ENCODE measurements at places on chromosomes 12 and 14.

GRCh38 chr14:71749613-71750238 lies 182.5 kb upstream of the RGS6 start:
- peak; percentile 42 for DNase-seq

- no peak for DNase-seq
Measured at GRCh38 chr12:81010641-81011040, 67.2 kb upstream of the ACSS3 start.

DNA sequence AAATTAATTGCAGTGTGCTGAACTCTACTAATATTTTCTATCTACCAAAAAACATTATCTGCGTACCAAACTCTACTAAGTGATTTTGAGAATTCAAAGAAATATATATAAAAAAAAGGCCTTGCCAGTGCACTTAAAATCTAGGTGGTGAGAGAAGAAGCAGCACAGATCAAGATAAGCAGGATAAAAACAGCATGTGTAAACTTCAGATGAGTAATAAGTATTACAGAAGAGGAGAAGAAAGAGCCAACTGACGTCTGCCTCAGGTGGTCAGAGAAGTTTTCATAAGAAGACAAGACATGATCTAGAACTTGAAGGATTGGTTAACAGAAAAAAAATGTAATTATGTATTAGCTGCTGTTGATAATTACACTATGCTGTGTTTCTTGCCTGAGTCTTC lies 166.4 kb downstream of the DUSP6 start:
- peak; percentile 33 for DNase-seq

DNA sequence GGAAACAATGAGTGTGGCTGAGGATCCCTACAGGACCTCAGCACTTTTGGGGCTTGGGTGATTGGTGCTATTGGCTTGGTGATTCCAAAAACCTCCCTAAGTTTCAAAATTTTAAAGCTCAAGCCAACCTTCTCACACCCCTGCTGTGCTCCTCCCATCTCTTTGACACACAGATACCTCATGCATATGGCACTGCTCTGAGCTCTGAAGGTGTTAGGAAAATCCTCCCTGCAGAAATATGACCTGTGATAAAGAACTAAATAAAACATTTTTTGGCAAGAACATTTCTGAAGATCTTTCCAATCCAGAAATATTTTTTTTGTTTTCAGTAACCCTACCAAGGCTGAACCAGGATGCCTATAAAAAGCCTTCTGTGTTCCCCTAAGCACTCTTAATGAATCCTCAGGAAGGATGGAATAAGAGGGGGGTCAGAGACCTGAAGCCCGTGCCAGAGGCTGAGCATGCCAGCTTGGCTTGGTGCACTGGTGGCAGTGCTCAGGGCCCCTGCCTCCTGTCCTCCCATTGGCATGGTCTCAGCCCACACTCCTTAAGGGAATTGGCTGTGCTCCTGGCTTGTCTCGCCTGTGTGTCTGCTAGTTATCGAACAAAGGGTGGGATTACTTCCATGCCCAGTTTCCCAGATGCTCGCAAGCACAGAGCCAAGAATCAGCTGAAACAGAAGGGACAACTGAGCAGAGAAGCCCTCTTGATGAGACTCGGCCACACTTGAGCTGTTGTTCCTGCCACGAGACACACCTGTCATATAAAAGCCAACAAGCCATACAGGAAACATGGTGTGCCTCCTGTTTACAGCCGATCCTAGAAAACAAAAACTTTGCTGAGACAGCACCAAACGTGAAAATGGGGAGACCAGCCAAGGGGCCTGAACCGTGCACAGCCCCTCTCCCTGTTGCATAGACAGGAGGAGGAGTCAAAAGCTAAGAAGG lies 132.7 kb upstream of the EEA1 start:
- DNase-seq = no peak

DNA sequence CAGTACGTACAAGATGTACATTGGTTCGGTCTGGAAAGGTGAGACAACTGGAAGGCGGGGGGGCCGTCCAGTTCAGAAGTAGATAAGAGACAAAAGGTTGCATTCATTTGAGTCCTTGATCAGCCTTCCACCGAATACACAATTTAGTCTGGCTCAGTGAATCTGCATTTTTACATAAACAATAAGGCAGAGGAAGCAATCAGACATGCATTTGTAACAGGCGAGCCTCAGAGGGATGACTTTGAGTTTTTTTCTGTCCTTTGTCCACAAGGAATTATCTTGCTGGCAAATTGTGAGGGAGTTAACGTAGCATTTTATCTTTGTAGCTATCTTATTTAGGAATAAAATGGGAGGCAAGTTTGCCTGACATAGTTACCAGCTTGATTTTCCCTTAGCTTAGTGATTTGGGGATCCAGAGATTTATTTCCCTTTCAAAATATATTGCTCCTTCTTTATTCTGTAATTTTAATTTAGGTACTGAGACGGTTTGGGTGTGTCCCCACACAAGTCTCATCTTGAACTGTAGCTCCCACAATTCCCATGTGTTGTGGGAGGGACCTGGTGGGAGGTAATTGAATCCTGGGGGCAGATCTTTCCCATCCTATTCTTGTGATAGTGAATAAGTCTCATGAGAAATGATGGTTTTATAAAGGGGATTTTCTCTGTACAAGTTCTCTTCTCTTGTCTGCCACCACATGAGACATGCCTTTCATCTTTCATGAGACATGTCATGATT lies 59.4 kb downstream of the TESPA1 start:
- no peak for DNase-seq

- no peak for DNase-seq
Measured at GRCh38 chr12:42236017-42236416, 2.0 kb downstream of the YAF2 start.

DNA sequence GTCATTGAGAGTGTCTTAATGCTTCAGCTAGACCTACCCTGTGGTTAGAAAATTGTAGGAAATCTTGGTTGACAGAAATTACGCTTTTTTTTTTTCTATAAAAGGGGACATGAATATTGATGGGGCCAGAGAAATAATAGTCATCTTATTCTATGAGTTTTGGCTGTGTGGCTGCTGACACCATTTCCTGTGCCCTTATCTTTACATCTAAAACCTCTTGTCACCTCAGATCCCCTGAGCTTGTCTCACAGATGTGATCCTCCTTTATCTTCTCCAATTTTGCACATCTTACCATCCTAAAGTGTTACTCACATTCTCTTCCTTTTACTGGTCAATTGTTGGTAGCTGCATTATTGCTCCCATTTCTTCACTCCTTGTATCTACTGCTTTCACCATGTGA lies 36.1 kb downstream of the ASCL1 start:
- DNase-seq = no peak

DNA sequence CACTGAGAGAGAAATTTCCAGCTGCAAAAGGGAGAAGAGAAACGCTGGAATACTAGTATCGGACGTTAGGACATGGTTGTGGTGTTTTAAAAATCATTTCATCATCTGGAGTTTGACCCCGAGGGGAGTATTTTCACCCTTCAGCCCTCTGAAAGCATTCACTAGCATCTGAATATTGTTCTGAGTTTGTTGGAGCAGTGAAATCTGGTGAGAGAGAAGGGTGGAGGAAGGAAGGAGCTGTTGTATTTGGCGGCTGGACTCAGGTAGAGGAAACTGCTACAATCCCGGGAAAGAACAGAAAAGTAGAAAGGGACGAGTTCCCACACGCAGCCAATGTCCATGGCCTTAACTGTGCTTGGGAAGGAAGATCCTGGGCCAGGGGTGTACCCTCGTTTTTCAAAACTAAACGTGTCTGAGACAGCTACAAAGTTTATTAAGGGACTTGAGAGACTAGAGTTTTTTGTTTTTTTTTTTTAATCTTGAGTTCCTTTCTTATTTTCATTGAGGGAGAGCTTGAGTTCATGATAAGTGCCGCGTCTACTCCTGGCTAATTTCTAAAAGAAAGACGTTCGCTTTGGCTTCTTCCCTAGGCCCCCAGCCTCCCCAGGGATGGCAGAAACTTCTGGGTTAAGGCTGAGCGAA lies 896 bp upstream of the CDKN1B start:
- DNase-seq = no peak

DNA sequence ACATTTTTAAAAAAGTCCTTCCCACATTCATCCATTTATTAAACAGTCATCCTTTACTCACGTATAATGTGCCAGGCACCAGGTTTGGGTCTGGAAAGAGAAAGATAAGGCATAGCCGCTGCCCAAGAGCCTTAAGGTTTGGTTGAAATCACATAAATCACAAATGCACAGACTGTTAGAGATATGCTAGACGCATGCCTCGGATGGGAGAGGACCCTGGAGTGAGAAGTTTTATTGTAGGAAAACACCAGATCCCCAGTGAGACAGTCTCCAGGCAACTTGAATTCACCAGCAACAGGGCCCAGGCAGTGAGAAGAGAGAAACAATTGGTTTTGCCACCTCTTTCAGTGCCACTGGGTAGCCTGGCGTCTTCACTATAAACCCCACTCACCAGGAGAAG lies 305.9 kb upstream of the AMIGO2 start:
- DNase-seq = no peak

GRCh38 chr12:108176292-108176691 lies 47.2 kb downstream of the WSCD2 start:
- DNase-seq = no peak

GRCh38 chr12:5806371-5807089 lies 138.5 kb downstream of the ANO2 start:
- no peak for DNase-seq

DNA sequence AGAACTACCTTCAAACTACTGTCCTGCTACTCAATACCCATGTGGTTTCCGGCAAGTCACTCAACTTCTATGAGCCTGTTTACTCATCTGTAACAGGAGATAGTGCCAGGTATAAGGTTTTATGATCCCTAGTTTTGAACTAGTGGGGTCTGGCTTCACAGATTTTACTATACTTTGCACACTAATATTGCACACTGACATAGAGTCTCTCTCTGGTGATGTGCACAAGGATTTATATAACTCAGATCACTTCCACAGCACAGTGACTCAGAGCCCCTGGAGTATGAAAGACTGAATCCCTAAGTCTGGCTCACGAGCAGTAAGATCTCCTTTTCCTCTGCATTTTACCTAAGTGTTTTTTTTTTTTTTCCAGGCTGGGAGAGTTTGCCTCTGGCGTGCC lies 69.7 kb upstream of the SLC38A2 start:
- no peak for DNase-seq

DNA sequence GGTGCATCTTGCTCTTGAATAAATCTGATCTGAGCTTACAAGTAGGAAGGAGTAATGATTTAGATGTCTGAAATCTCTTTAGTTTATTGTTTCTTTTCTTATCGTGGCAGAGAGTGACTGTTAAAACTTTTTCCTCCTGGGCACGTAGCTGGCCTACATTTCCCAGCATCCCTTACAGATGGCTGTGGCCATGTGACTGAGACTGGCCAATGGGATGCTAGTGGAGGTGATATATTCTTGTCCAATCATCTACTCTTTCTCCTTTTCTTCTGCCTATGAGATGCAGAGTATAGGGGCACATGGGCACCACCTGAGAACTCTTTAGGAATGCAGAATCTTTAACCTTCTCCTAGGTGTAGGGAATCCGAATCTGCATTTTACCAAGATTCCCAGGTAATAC lies 237.3 kb downstream of the RGS6 start:
- DNase-seq = no peak

DNA sequence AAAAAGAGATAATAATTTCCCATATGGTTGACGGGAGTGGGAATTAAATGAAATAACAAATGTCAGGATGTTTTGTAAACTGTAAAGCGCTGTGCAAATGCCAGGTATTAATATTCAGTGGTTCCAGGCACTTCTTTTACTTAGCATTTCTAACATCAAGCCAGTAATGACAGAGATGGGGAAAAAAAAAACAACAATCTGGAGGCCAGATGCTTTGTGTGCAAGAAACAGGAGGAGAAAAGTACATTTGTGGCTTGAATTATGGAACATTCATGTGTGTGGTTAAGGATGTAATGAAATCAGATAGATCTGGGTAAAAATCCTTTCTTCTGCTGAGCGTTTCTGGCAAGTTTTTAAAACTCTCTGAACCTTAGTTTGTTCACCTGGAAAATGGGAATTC lies 509.6 kb downstream of the FUT8 start:
- DNase-seq = no peak

DNA sequence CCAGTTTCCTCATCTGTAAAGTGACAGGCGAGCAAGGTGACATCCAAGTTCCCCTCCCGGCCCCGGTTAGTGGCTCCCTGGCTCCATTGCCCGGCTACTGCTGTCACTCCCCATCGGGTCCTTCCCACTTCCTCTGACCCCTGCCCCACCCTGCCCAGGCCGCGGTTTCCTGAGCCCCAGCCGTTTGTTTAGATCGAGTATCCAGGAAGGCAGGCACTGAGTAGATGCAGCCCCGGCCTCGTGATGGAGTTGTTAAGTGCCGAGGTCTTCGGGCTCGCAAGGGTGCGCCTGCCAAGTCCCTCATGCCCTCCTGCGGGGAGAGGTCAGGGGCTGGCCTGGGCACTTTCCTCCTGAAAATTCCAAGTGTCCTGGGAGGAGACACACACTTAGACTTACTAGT lies 55.4 kb downstream of the TEAD4 start:
- DNase-seq = no peak

DNA sequence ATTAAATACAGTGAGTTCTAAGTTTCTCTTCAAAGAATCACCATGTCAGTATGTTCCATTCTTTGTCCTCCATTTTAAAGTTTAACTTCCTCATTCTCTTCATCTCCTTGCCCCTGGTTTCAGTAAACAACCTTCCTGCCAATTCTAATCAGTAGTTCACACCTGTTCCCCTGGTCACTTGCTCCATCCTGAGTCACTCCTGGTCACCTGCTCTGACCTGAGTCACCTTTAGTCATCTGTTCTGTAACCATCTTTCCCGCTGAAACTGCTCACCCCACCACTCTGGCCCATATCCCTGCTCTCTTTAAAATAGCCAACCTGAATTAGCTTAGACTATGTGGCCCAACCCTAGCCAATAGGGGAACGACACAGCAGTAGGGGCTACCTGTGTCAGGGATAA lies 1447.4 kb upstream of the TMEM132C start:
- DNase-seq = no peak

DNA sequence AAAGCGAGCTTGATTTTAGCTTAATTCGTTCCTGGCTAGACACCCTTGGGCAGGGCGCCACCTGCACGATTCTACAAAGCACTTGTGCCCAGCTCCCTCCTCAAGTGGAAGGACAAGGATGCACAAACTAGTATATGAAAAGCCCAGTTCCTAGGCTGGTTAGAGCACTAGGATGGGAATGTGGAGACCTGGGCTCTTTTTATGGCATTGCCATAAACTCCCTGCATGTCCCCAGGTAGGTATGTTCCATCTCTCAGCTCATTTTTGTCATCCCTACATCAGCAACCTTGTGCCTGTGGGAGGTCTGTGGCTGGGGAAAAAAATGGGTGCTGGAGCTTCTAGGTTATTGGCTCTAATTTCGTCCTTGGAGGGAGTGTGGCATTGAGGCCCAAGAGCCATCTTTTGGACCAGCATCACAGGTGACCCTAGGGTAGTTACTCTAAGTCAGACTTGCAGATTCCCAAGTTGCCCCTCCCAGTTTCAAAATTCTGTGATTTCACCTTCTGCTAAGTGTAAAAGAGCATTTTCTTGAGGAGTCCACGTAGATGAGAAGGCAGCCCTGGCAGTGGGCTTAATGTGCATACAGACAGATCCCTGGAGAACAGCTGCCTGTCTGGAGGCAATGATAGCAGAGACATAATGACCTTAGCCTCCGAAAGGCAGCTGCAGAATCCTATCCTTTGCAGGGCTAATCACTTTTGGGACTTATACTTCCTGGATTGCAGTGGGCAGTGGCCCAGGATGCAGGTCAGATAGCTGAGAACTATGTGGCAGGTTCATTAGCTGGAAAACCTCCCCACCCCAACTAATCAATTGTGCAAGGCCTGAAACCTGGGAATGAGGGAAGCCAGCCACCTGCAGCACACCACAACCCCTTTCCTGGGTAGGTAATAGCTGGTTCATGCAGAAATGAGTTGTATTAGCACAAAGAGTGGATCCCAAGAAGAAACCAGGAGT lies 47.6 kb upstream of the BDKRB2 start:
- no peak for DNase-seq

- peak; percentile 35 for DNase-seq
Measured at GRCh38 chr12:32947206-32948067, 50.9 kb upstream of the PKP2 start.

Data from hematopoietic multipotent progenitor cell treated with erythropoietin and hydrocortisone succinate and interleukin-3 and kit ligand, for 4 days (in vitro differentiated cells).